Right ventricle myocardium superior (tissue), 1 donor: ENCODE measurements at places on chromosomes 4 and X.

DNA sequence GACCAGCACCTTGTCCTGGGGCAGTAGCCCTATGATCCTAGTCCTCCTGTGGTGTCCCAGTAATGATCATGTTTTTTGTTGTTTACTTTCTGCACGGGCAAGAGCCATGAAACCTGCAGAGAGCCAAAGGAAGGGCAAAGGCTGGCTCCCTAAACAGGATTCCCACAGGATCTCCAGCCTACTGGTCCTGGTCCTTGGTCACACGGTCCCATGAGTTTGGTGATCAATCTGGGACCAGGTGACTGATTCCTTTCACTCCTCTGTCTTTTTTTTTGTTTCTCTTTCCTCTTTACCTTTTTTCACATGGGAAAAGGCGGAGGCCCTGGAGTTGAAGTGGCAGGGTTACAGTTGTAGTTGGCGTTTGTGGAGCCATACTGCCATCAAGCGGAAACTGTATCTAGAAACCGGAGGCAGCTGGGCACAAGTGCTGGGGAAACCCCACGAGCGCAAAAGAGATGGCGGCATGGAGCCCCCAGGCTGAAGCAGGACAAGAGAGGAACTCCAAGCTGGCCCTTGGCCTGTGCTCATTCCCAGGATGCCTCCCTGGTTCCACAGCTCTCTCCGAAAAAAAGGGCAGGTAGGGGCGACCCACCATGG lies 34.6 kb downstream of the NBDY start:
- no peak for DNase-seq

DNA sequence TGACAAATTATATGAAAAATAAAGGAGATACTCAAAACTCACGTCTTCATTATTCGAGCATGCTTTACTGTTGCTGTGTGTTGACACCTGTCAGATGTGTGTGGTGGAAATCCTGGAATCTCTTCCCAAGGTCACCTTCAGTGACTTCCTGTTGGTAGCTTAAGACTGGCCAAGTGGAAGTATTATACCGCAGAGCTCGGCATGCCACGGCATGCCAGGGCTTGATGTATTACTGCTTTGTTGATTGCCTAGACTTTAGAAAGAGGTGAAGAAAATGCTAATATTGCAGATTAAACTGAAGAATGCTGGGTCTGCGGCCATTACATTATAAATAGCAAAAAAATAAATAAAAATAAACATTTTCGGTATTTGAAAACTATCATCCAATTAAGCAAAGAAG lies 4.6 kb downstream of the TREX2 start:
- DNase-seq = no peak

DNA sequence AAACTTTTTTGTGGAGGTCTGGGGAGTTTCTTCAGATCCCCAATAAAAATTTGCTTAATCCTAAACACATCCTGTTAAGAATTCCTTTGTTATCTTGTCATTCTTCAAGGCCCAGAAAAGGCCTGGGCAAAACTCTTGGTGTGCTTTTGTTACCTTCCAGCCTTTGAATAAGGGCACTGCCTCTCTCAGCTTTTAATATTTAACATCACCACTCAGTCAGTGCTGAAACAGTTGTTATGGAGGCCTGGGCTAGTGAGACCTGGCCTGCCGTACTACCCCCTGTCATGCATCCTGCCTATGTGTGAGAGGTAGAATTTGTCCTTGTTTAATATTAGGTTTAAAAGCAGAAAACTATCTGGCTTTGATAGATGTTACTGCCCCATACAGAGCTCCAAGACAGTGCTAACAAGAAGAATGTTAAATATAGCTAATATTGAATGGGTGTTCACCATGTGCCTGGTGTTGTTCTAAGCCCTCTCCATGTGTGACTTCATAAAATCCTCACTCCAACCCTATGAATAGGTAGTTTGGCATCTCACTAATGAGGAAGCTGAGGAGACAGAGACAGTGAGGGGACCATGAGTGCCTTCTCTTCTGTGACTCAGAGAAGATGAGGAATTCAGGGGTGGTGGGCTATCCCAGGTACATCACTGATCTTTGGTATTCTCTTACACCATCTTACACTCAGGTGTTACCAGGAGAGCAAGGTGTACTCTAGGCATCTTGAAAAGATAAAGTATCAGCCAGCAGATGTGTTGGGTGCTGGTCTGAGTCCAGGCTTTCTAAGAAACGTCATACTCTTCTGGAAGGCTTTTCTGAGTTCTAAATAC lies 6.2 kb downstream of the PPP1R2C start:
- no peak for DNase-seq

DNA sequence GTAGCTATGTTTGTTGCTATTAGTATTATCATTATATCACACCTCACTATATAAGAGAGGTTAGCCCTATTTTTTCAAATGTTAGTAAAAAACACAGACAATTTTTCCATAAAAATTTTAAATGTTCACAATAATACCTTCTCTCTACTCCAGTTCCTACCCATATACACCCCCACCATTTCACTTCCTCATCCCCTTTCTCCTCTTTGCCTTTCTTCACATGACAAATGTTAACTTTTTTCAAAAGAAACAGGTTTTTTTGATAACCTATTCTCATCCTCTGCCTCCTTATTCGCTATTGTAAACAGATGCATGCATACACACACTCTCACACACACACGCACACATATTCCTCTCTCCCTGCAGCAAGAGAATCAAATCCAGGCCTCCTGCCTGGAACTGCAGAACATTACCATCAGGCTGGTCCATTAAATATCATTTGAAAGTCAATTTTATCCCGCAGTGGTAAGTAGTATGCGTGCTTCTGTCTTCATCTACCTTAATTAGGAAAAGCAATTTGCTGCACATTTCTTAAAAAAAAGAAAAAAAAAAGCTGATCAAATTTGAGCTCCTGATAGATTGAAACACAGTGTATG lies 55.5 kb downstream of the MID1IP1 start:
- DNase-seq = no peak

GRCh38 chr4:73392936-73393335 lies 11.2 kb upstream of the ALB start:
- no peak for DNase-seq

GRCh38 chrX:42739741-42740140 lies 38.2 kb downstream of the PPP1R2C start:
- DNase-seq = no peak

GRCh38 chr4:93660036-93660435 lies 168.5 kb upstream of the ATOH1 start:
- DNase-seq = no peak

- no peak for DNase-seq
Measured at GRCh38 chr4:143178923-143179322, 5.8 kb upstream of the USP38 start.

GRCh38 chrX:41087201-41087600 lies 2.0 kb downstream of the USP9X start:
- no peak for DNase-seq

- no peak for DNase-seq
Measured at GRCh38 chr4:6806924-6807626, 24.5 kb downstream of the KIAA0232 start.

DNA sequence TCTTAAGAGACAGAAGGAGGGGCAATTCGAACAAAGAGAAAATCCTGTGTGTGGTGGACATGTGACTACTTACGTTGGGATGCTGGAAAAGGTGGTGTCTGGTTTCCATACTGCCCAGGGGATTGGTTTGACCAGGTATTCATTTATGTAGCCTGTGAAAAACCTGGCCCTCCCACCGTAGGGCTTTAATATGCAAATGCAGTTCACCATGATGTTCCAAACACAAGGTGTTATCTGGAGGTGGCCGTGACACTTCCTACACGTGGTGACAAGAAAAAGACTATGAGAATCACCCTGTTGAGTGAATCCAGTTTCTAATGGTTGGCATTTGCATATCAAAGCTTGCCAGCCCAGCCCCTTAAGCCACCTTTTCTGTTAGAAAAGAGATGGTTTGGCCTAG lies 27.9 kb downstream of the UGT2B4 start:
- no peak for DNase-seq

DNA sequence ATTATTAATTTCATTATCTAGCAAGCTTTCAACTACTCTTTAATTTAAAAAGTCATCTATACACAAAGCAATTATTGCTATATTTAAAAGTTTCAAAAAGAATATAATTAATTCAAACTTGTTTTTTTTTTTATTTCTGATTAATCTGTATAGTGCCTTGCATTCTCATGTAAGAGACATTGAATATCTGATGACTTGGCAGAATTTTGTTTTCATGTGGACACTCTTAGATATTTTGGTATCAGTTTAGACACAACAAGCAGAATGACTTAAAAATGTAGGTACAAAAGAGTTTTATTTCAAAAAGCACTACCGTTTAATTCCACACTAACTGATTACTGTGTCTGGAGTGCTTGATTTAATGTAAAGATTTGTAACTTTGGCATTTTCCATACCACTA lies 1129.6 kb downstream of the PDHA2 start:
- DNase-seq = no peak

DNA sequence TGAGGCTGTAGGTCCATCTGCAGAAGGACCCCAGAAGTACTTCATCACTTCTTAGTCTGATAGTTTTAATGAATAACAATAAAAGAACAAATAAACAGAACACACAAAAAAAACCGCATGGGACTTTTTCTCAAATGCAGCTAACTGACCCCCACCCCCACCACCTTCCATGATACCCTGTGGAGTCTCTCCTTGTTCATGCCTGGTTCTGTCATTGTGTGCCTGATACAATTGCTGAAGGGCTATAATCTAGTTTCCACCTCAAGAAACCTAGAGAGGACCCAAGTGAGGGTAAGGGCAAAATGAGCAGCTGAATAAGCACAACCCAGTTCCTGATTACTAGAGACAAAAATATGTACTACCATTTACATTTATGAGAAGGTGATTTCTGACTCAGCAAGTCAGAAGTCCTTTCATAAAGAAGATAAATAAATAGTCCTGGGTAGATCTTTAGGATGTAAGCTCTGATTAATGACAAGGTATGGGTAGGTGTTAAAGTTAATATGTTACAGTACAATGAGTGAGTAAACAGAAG lies 155.1 kb downstream of the TMA16 start:
- no peak for DNase-seq

- no peak for DNase-seq
Measured at GRCh38 chrX:15848576-15848975, 6.0 kb downstream of the AP1S2 start.

GRCh38 chrX:96611619-96612362 lies 72.9 kb upstream of the DIAPH2 start:
- no peak for DNase-seq

DNA sequence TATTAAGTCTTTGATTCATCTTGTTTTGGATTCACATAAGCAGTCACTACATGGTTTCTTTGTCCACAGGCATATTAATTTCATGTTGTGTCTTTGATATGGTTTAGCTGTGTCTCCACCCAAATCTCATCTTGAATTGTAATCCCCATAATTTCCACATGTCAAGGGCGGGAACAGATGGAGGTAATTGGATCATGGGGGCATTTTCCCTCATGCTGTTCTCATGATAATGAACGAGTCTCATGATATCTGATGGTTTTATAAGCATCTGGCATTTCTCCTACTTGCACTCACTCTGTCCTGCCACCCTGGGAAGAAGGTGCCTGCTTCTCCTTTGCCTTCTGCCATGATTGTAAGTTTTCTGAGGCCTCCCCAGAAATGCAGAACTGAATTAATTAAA lies 1811.2 kb upstream of the PCDH10 start:
- DNase-seq = no peak

DNA sequence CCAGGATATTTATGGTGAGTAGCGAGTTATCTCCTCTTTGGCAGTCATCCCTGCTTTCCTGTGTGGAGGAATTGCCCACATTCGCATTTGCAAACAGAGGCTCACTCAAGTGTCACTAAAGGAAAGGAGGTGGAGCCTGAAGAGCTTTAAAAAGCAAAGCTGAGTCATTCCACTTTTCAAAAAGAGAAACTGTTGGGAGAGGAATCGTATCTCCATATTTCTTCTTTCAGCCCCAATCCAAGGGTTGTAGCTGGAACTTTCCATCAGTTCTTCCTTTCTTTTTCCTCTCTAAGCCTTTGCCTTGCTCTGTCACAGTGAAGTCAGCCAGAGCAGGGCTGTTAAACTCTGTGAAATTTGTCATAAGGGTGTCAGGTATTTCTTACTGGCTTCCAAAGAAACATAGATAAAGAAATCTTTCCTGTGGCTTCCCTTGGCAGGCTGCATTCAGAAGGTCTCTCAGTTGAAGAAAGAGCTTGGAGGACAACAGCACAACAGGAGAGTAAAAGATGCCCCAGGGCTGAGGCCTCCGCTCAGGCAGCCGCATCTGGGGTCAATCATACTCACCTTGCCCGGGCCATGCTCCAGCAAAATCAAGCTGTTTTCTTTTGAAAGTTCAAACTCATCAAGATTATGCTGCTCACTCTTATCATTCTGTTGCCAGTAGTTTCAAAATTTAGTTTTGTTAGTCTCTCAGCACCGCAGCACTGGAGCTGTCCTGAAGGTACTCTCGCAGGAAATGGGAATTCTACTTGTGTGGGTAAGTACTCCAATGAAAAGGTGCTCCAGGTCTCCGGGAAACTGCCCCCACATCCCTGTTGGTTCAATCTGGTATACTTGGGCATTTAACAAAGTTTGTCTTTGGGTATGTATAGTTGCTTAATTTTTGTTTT lies at the start of gene EGF:
TSS of gene EGF (plus strand) at position 178 of the 890 bp plus-strand sequence. CDS start at position 631, 453 bp downstream.
- no peak for DNase-seq
